ENCODE measurements at places on chromosomes 7 and 10.

GRCh38 chr10:70331486-70332268 is 47.9 kb upstream of the NPFFR1 start:
- no peak for DNase-seq

- no peak for DNase-seq
These were observed 204.1 kb downstream of the PHF14 start for GRCh38 chr7:11177793-11178192.

- DNase-seq, result no peak
These were observed at the start of gene CUX1 for GRCh38 chr7:101817471-101818286. CUX1 (plus strand) TSS chr7:101817626; CDS start chr7:101817640, 14 bp downstream.

DNA sequence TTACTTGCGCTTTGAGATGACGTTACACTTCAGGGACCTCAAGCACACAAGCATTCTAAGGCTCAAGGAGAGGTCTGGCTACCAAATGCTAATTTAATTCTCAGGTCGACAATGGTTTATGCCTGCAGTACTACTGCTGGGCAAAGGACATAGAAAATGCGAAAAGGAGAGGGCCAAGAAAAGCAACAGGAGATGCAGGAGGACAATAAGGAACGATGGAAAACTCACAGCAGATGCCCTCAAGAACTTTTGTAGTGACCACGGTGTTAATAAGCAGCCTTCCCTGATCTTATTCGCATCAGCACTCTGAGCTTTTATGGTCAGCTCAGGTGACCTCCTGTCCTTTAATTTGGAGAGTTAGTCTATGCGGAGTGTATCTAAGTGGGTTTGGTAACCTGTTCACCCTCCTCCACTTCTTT is 146.3 kb downstream of the GPR85 start:
- no peak for DNase-seq

DNA sequence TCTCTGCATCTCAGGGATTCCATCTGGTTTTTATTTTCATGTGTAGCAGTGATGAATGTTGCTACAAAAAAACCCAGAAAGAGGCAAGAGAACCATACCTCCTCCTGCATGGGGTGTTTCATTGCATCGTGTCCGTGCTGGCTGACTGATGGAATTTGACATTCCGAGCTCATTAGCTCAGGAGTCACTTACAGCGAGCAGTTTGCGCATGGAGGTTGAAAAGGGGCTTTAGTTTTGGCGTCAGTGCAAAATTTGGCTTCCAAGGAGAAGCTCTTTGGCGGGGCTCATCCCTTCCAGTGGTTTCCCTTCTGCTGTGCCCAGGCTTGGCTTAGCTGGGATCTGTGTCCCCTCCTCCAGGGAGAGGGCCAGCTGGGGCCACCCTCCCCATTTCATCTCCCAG is 25.8 kb downstream of the EMX2 start:
- no peak for DNase-seq

DNA sequence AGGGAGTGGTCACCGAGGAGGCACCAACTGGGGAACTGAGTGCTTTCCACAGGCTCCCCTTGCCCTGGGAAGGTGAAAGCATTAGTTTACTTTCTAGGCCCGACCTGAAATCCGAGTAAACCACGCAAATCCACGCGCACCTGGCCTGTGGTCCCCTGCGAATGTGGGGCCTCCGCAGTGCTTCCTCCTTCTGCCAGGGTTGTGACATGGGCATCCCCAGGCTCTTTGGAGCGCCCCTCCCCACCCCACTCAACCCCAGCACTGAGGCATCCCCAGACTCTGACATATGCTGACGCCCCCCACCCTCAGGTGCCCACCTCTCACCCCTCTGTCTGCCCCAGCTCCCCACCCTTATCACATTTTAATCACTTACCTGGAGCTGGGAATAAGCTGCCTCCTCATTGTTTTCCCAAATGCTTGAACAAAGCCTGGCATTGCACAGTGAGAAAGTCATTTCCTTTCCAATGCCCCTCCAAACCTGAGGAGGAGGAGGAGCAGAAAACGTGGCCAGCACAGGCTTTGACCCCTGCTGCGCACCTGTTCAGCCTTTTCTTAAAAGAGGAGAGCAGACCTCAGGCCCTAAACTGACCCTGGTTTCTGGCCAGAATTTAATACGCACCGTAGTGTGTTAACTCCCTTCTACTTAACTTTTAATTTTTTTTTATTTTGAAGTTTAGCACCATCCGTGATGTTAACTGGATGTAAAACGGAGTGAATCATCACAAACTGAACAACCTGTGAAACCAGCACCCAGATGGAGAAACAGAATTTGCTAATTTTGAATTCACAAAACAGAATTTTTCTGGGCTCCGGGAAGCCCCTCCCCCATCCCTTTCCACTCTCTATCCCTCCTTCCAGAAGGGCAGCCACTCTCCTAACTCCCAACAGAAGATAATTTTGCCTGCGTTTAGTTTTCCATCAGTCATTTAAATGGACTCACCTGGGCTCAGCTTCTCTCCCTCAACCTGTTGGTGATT is 129.4 kb downstream of the WDR11 start:
- no peak for DNase-seq

- no peak for DNase-seq
These were observed 673.7 kb downstream of the SUGCT start for GRCh38 chr7:40808378-40808942.

Measured in stimulated activated CD8-positive, alpha-beta memory T cell treated with anti-CD3 and anti-CD28 coated beads, Interleukin-15, amount 100 ng/mL, for 48 hours (primary cell).